Thyroid gland (tissue), 4 donors: ENCODE measurements at places on chromosomes 5 and 9. TPM values are rescaled to one million over a fixed set of nuclear protein-coding genes. Genes with fewer than 3 reads are reported as not detected.

DNA sequence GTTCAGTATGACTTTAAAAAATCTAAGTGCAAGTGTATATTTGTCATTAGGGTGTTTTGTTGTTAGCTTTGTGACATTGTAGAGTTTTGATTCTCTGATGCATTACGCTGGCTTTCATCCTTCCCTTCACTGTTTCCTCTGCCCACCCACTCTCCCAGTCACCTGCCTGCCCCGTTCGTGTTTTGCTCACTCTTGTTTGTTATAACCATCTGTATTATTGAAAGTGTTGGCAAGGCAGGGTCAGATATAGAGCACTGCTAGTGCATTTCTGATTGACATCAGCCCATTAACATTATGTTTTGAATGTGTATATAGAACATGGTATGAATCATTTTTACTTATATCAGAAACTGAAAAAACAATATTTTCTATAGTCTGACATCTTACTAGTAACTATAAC lies 27.3 kb downstream of the SCGB3A1 start:
- no peak for DNase-seq
- no peaks in the 10 kb centered on the region for H3K4me1 ChIP-seq
- peaks cover 22% of the 10 kb centered on the region for H3K36me3 ChIP-seq
- no peak overlapping the region for H3K27ac ChIP-seq
- no peak overlapping the region for H3K4me3 ChIP-seq

DNA sequence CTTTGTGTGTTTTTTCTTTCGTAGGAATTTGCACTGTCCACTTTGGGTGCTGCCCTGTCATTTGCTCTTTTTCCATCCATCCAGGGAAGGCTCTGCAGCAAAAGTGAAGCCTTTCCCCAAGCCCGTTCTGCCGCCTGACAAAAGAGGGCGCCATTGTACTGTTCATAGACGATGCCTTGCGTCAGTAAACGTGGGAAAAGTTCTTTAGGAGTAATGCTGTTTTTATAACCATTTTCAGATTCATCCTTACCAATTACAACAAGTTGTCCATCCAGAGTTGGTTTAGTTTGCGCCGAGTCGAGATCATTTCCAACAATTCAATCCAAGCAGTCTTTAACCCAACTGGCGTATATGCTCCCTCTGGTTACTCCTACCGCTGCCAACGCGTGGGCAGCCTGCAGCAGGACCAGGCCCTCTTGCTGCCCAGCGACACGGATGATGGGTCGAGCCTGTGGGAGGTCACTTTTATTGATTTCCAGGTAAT lies 34.3 kb upstream of the RPS23 start:
- peak; percentile 27 for DNase-seq
- no peak overlapping the region for H3K4me3 ChIP-seq
- no peak overlapping the region for H3K27ac ChIP-seq
- no peaks in the 10 kb centered on the region for H3K36me3 ChIP-seq
- H3K4me1 ChIP-seq, result peaks cover 3% of the 10 kb centered on the region

GRCh38 chr5:177396807-177397206 lies 3.7 kb downstream of the PFN3 start:
- H3K27me3 ChIP-seq, result peaks cover 17% of the 10 kb centered on the region
- no peak overlapping the region for H3K4me3 ChIP-seq

GRCh38 chr5:33713136-33713765 lies 178.5 kb downstream of the ADAMTS12 start:
- H3K4me3 ChIP-seq, result no peak overlapping the region
- no peaks in the 10 kb centered on the region for H3K4me1 ChIP-seq
- no peak for DNase-seq
- H3K27ac ChIP-seq, result no peak overlapping the region
- no peaks in the 10 kb centered on the region for H3K27me3 ChIP-seq

GRCh38 chr5:98363157-98363556 lies 410.3 kb upstream of the RGMB start:
- no peaks in the 10 kb centered on the region for H3K27me3 ChIP-seq
- H3K36me3 ChIP-seq, result no peaks in the 10 kb centered on the region
- no peak for DNase-seq
- H3K4me1 ChIP-seq, result no peaks in the 10 kb centered on the region

DNA sequence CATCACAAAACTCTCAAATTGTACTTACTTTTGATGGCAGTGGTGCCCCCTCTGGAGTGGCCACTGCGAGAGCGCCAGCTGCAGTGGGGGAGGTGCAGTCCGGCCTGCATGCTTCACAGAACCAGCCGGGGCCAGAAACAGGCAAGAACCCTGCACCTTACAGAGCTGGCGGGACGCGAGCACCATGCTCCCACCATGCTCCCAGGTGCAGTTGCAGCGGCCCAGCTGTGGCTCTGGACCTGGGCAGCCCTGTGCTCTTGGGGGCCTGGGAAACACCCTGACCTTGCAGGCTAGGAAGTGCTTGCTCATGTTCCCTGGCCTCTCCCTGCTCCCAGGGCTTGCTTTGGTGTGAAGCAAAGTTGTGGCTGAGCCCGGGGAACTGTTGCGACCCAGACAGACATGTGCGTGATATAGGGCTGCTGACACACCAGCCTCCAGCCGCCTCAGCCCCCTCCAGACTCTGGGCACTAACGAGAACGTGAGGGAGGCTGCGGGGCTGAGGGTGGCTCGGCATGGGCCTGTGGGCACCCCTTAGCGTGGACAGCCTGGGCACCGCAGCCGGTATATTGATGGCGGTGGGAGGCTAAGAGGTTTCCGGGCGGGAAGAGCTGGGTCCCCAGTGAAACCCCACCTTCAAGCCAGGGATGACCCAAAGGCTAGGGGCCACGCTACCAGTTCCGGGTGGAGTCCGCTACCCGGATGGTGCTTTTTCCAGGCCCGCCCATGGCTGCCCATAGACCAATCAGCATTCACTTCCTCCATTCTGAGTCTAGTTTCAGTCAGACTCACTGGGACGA lies 1809.9 kb upstream of the ACO1 start:
- no peak overlapping the region for H3K27ac ChIP-seq
- no peak for DNase-seq
- no peak overlapping the region for H3K4me3 ChIP-seq
- no peaks in the 10 kb centered on the region for H3K36me3 ChIP-seq

DNA sequence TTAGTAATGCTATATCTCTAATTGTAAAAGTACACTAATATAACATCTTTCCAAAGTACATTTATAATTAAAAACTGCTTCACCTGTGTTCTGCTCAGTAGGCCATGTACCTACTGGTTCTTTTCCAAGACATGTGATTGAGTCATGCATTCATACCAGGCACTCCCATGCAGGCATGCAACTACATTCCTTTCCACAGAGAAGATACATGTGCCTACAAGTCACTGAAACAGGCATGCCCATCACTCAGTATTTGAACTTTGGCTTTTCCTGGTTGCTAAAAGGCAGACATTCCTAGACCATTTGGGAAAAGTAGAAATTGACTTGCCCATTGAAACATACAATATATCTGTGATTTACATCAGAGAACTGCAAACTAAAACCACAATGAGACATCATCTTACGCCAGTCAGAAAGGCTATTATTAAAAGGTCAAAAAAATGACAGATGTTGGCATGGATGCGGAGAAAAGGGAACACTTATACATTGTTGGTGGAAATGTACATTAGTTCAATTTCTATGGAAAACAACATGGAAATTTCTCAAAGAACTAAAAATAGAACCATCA lies 148.3 kb upstream of the MOCS2 start:
- H3K4me3 ChIP-seq, result no peak overlapping the region
- no peak overlapping the region for H3K27ac ChIP-seq
- no peaks in the 10 kb centered on the region for H3K36me3 ChIP-seq
- no peak for DNase-seq
- H3K4me1 ChIP-seq, result no peaks in the 10 kb centered on the region

The IFNB1 gene
- total RNA-seq, result not detected
